Upper lobe of right lung (tissue), 1 donor: ENCODE measurements at places on chromosomes 4 and X. TPM values are rescaled to one million over a fixed set of nuclear protein-coding genes. Genes with fewer than 3 reads are reported as not detected.
A peak's percentile ranks its signal among the peaks of the same experiment; 100 is the strongest.

DNA sequence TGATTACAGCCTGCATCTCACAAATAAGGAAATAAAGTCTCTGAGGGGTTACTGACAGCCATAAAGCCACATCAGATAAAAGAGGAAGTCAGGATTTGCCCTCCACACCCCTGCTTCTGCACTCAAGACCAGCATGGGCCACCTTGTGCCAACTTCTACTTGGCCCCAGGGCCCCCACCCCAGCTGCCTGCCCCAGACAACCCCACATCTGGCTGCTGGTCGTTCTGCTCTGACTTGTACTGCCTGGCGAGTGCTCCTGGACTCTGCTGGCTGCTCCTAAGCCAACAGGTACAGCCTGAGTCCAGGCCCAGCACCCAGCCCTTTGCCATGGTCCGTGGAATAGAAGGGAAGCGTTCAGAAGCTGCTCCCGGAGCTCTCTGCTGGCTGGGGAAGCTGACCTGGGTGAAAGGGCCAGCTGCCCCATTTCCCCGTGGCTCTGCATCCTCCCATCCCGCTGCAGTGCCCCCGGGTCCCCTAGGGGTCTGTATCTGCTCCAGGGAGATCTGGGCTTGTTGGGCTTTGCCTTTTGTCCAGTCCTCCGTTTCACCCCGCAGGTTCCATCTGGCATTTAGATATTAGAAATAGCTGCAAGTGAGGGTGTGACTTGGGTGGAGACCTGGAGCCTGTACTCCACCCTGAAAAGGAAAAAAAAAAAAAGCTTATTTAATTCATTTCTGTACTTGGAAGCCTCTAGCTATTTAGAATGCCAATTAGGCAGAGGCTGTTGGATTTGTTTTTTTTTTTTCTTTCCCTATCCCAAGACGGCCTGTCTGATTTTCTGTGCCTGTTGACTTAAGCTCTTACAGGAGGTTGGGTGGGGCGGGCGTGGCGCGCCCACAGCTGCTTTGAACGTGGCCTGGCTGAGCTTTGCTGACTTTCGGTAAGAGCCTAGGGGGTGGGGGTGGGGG lies 194.7 kb downstream of the PTTG2 start:
- no peaks in the 10 kb centered on the region for H3K36me3 ChIP-seq
- H3K4me1 ChIP-seq = peaks cover 22% of the 10 kb centered on the region

DNA sequence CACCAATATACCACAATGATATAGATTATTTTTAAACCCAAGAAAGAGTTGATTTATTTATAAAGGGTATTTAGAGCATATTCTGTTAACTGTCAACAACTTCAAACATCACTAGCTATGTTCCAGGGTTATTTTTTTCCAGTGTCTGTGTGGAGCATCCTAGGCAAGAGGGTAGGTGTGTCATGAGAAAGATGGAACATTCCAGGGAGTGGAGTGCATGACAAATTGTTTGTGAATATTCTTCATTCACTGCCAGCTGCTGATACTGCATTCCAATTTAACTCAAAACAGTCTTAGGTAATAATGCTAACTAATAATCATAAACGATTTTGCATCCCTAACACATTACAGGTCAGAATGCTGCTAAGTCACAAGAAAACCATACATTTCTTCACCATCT lies 148.7 kb upstream of the RASGEF1B start:
- H3K4me1 ChIP-seq = no peaks in the 10 kb centered on the region
- H3K4me3 ChIP-seq = no peak overlapping the region
- no peak overlapping the region for H3K27ac ChIP-seq

DNA sequence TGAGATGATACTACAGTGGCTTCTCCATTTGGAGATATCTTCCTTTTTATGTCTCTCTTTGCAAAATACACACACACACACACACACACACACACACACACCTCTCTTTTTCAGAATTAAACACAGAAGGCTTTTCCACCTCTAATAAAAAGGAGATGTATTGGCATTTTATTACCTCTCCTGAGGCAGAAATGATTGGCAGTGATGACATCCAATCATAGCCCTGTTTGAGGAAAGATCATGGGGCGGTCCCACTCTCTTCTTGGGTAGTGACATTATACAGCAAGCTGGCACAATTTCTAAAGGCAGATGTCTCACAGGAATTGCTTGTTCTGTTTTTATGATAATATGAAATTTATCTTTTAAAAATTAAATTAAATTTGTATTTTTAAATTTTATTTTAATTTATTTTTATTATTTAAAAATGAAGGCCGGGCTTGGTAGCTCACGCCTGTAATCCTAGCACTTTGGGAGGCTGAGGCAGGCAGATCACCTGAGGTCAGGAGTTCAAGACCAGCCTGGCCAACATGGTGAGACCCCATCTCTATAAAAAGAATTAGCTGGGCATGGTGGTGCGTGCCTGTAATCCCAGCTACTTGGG lies 15.6 kb downstream of the CHRNA9 start:
- H3K36me3 ChIP-seq = no peaks in the 10 kb centered on the region
- H3K27me3 ChIP-seq = no peaks in the 10 kb centered on the region
- DNase-seq = no peak
- no peaks in the 10 kb centered on the region for H3K4me1 ChIP-seq
- no peak overlapping the region for H3K27ac ChIP-seq

GRCh38 chr4:123403080-123403604 lies 6.5 kb downstream of the SPRY1 start:
- DNase-seq = no peak
- peak overlapping the region; percentile 73 for H3K4me3 ChIP-seq
- H3K36me3 ChIP-seq = peaks cover 30% of the 10 kb centered on the region
- H3K4me1 ChIP-seq = peaks cover 11% of the 10 kb centered on the region
- H3K27me3 ChIP-seq = no peaks in the 10 kb centered on the region

DNA sequence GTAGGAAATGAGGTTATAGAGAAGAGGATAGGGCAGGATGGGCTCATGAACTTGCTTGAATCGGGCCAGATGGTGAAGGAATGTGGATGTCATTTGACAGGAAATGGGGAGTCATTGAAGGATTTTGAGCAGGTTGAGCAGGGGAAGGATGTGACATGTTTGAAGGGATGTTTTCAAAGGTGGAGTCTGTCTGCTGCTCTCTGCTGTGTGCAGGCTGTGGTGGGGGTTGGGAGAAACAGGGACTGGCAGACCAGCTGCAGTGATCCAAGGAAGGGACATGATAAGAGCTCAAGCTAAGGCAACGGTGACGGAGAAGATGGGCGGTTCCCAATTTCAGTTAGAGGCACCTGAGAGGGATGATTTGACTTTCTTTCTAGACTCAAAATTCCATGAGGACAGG lies 14.0 kb upstream of the XPNPEP2 start:
- H3K4me1 ChIP-seq = no peaks in the 10 kb centered on the region
- no peak overlapping the region for H3K4me3 ChIP-seq
- no peaks in the 10 kb centered on the region for H3K27me3 ChIP-seq
- no peak overlapping the region for H3K27ac ChIP-seq
- H3K36me3 ChIP-seq = no peaks in the 10 kb centered on the region

- H3K27ac ChIP-seq = no peak overlapping the region
- no peaks in the 10 kb centered on the region for H3K36me3 ChIP-seq
- no peak for DNase-seq
- H3K27me3 ChIP-seq = no peaks in the 10 kb centered on the region
Observed at GRCh38 chrX:22203186-22203585, 69.5 kb upstream of the CBLL2 start.

DNA sequence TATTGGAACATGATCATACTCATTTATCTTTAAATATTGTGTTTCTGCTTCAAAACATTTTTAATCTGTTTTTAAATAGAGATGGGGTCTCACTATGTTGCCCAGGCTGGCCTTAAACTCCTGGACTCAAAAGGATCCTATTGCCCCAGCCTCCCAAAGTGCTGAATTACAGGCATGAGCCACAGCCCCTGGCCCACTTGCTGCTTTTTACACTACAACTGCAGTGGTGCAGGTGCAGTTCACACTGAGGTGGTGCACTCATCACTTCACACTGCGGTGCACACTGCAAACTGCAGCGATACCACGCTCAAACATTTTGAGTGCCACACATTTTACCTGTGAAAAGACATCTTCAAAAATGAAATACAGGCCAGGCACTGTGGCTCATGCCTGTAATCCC lies 10.8 kb downstream of the RPS3A start:
- H3K4me3 ChIP-seq = no peak overlapping the region
- H3K27me3 ChIP-seq = no peaks in the 10 kb centered on the region
- DNase-seq = no peak
- H3K27ac ChIP-seq = no peak overlapping the region

- H3K4me1 ChIP-seq = peaks cover 31% of the 10 kb centered on the region
- peaks cover 15% of the 10 kb centered on the region for H3K36me3 ChIP-seq
- no peak overlapping the region for H3K4me3 ChIP-seq
- no peak overlapping the region for H3K27ac ChIP-seq
- no peak for DNase-seq
- H3K27me3 ChIP-seq = no peaks in the 10 kb centered on the region
Observed at GRCh38 chrX:65723706-65724105, 56.3 kb downstream of the MSN start.

DNA sequence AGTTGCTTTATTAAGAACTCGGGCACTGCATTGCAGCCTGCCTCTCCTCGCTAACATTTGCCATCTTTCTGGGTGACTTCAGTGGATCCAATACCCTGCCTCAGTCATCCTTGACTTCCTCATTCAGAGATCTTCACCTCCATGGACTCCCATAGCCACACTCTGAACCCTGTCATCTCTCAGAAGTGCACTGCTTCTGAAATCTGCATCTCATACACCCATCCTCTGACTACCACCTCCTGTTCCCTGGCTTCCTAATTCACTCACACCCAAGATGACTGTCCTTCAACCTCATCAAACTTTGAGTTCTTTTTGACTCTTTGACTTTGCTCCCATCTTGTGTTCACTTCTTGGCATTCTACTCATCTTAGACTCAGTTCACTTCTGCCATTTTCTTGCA lies 25.3 kb upstream of the CYBB start:
- H3K27me3 ChIP-seq = no peaks in the 10 kb centered on the region
- no peaks in the 10 kb centered on the region for H3K36me3 ChIP-seq
- DNase-seq = no peak
- no peak overlapping the region for H3K4me3 ChIP-seq

GRCh38 chr4:111836601-111837000 lies 308.7 kb upstream of the FAM241A start:
- no peak for DNase-seq
- H3K27me3 ChIP-seq = no peaks in the 10 kb centered on the region
- H3K4me1 ChIP-seq = no peaks in the 10 kb centered on the region
- H3K27ac ChIP-seq = no peak overlapping the region
- H3K36me3 ChIP-seq = no peaks in the 10 kb centered on the region

- no peak overlapping the region for H3K27ac ChIP-seq
- H3K36me3 ChIP-seq = peaks cover 97% of the 10 kb centered on the region
- DNase-seq = no peak
Observed at GRCh38 chr4:2698951-2699505, 57.1 kb downstream of the TNIP2 start.

DNA sequence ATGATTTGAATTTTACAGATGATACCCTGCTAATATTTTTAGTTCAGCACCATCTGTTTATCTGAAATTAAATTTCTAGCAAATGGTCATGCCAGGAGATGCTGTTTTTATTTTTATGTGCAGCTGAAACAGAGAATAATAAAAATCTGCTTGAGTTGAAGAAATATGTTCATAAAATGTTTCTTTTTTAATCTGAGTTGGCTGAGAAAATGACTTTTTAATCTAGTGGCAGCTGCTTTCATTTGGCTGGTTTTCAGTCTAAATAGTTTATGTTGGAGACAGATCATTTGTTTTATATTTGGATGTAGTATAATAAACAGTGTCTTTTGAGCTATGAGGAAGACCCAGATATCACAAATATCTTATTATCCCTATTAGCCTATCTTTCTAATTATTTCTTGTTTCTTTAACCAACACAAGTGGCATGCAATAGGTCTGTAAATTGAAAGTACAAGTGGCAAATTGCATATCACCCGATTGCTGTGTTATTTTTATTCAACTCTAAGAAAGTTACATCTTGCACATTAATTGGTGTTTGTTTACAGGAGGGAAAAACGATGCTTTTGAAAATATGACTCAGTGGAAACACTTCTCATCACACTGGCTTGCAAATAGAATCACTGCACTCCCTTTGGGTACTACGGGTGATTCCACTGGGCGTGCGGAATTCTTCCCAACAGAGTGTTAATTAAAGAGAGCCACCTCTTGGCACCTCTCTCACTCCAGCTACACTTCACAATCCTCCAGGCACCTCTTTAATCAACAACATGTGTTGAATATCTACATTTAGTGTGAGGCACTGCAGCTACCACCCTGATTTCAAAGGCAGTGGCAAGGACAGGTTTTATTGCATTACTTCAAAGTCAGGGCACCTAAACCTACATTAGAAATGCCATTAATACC lies 51.7 kb upstream of the AP1S2 start:
- no peaks in the 10 kb centered on the region for H3K4me1 ChIP-seq
- no peak overlapping the region for H3K4me3 ChIP-seq
- no peaks in the 10 kb centered on the region for H3K27me3 ChIP-seq
- no peak overlapping the region for H3K27ac ChIP-seq

DNA sequence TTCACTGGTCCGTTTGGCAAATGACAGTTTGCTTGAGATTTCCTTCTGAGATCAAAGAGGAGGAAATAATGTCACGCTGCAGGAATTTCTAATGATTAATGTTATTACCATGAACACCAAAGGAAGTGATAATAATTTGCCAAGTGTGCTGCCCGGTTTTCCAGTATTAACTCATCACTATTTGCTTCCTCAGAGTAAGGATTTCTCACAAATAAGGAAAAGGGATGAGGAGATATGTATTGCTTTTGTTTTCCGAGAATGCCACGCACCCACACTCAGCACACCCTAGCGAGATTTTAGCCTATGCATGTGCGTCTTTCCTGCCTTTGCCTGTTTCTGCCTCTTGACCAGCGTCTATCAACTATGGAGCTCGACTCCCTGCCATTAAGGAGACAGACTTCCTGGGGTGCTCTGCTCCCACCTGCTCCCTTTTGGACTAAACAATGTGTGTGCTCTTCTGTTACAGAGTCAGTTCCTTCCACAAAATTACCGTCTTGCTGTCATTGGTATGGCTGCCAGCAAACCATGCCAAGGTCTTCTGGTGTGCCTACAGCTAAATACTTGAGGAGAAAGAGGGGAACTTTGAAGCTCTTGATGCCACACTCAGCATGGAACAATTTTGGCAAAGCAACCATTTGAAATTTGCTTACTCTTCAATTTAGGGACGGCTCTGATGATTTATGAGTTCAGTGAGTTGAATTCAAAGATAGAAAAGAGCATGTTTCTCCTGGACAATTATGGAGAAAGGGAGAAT lies 393.1 kb upstream of the ZFP42 start:
- H3K36me3 ChIP-seq = no peaks in the 10 kb centered on the region
- no peak overlapping the region for H3K4me3 ChIP-seq
- DNase-seq = no peak

GRCh38 chr4:98899277-98899676 lies 29.7 kb downstream of the EIF4E start:
- peaks cover 30% of the 10 kb centered on the region for H3K36me3 ChIP-seq
- no peaks in the 10 kb centered on the region for H3K4me1 ChIP-seq
- H3K27me3 ChIP-seq = no peaks in the 10 kb centered on the region
- no peak for DNase-seq

Gene TCP11X2
- total RNA-seq = not detected

Gene TLR10
- total RNA-seq = 0.78 TPM

Gene TKTL1
- total RNA-seq = not detected

Gene LRP2BP
- total RNA-seq = 0.72 TPM

Gene NPFFR2
- not detected for total RNA-seq

Gene GAB1
- 64.8 TPM for total RNA-seq

Gene RBBP7
- 63.4 TPM for total RNA-seq
